ENCODE measurements at places on chromosomes 5 and 9. TPM values are rescaled to one million over a fixed set of nuclear protein-coding genes. Genes with fewer than 3 reads are reported as not detected.

- H3K36me3 ChIP-seq: peaks cover 38% of the 10 kb centered on the region
- H3K4me1 ChIP-seq: no peaks in the 10 kb centered on the region
- H3K27ac ChIP-seq: no peak overlapping the region
- DNase-seq: no peak
Measured at GRCh38 chr5:96904054-96904931, 28.0 kb downstream of the ERAP2 start.

- no peak overlapping the region for H3K4me3 ChIP-seq
- peaks cover 16% of the 10 kb centered on the region for H3K4me1 ChIP-seq
- H3K27ac ChIP-seq: no peak overlapping the region
- H3K36me3 ChIP-seq: no peaks in the 10 kb centered on the region
- H3K27me3 ChIP-seq: no peaks in the 10 kb centered on the region
- DNase-seq: no peak
Measured at GRCh38 chr9:114688379-114688778, 6.4 kb upstream of the TEX48 start.

DNA sequence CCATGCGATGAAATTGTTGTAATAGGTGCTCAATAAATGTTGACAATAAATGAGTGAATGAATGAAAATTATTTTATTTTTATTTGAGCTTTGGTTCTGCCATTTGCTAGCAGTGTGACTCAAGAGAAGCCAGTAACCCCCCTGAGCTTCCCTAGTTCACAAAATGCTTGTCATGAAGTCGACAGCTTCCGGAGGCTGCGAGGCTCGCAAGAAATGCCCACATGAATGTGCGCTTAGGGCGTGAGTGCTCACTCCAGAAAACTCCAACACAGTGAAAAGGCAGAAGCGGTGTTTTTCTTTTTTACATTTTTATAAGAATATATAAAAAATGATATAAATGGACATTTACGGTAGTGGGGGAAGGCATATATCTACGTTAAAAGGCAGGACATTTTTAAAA is 26.5 kb downstream of the CDKN2A start:
- H3K27ac ChIP-seq: no peak overlapping the region
- H3K4me3 ChIP-seq: no peak overlapping the region

DNA sequence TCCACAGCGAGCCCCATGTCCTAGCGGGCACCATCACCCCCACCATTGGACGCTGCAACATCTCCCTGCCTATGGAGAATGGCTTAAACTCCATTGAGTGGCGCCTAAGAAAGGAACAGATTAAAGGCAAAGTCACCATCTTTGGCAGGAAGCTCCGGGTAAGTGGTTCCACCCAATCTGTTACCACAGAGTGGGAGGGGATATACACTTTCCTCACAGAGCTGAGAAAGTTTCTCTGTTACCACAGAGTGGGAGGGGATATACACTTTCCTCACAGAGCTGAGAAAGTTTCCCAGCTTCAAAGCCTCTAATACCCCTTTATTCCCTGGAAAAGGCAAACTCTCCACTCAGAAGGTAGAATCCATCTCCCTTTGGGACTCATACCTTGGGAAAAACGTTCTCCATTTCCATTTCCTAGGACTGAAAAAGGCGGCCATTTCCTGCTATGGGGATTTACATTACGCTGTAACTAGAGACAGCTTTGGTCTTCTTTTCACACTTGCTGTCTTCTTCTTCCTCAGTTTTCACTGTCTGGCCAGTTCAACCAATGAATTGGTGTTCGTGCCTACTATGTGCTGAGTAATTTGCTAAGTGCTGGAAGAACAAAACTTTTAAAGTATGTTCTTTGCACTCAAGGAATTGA is 63.4 kb upstream of the WWC1 start:
- H3K4me1 ChIP-seq: no peaks in the 10 kb centered on the region
- no peaks in the 10 kb centered on the region for H3K27me3 ChIP-seq
- DNase-seq: no peak
- H3K4me3 ChIP-seq: peak overlapping the region; percentile 4
- H3K27ac ChIP-seq: no peak overlapping the region
- H3K36me3 ChIP-seq: no peaks in the 10 kb centered on the region

DNA sequence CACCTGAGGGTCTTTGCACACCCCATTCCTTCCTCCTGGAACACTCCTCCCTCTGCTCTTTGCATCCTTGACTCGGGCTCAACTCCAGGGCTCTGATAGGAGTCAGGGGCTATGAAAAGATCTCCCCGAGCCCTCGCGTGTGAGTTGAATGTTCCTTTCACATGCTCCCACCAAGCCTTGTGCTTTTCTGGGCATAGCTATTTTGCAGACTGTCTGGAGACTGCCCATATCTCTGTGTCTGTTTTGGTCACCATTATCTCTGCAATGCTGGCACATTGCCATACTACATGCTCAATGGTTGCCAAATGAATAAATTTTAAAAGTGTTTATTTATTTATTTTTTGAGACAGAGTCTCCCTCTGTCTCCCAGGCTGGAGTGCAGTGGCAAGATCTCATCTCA is 56.9 kb upstream of the PLPP1 start:
- no peaks in the 10 kb centered on the region for H3K4me1 ChIP-seq
- no peaks in the 10 kb centered on the region for H3K27me3 ChIP-seq
- H3K36me3 ChIP-seq: no peaks in the 10 kb centered on the region
- no peak overlapping the region for H3K4me3 ChIP-seq
- no peak for DNase-seq

GRCh38 chr5:1401536-1402138 is 43.6 kb downstream of the SLC6A3 start:
- H3K4me3 ChIP-seq: no peak overlapping the region
- H3K4me1 ChIP-seq: no peaks in the 10 kb centered on the region
- H3K27me3 ChIP-seq: no peaks in the 10 kb centered on the region
- no peak for DNase-seq
- H3K36me3 ChIP-seq: no peaks in the 10 kb centered on the region

DNA sequence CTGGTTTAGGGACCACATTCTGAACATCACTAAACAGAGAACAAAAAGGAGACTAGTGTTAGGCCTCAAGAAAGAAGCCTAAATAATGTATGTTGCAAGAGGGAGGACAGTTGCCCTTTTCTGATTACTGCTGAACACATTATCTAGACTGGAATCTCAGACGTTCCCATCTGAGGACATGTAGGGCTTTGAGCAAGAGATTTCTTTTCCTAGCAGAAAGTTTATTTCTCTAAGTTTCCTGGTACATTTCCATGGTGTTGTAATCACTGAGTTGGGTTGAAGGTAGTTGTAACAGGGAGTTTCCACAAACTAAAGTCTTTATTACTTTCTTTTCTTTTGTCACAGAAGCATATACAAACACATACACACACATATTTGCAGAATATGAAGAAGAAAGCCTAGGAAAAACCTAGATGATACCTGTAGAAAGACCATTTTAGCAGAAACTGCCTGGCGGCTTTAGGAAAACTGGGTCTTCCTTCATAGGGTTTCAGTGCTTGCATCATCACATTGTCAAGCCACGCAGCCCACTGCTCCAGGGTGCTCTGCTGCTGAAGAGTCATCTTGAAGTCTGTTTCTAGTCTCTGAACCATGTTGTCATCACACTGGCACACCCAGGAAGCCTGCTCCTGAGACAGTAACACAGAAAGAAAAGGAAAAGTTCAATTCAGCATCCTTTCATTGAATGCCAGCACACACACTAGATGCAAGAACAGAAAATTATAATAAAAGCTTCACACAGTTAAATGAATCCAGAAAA is 269.1 kb downstream of the RFX3 start:
- no peak overlapping the region for H3K27ac ChIP-seq
- no peak for DNase-seq
- H3K4me3 ChIP-seq: no peak overlapping the region
- H3K36me3 ChIP-seq: peaks cover 4% of the 10 kb centered on the region

GRCh38 chr5:100562821-100563220 is 27.6 kb downstream of the FAM174A start:
- no peaks in the 10 kb centered on the region for H3K27me3 ChIP-seq
- H3K4me1 ChIP-seq: no peaks in the 10 kb centered on the region
- no peaks in the 10 kb centered on the region for H3K36me3 ChIP-seq
- no peak overlapping the region for H3K27ac ChIP-seq
- no peak for DNase-seq

GRCh38 chr9:103977163-103977562 is 116.9 kb upstream of the SMC2 start:
- H3K4me1 ChIP-seq: no peaks in the 10 kb centered on the region
- no peak for DNase-seq
- H3K36me3 ChIP-seq: no peaks in the 10 kb centered on the region
- no peaks in the 10 kb centered on the region for H3K27me3 ChIP-seq
- H3K27ac ChIP-seq: no peak overlapping the region

DNA sequence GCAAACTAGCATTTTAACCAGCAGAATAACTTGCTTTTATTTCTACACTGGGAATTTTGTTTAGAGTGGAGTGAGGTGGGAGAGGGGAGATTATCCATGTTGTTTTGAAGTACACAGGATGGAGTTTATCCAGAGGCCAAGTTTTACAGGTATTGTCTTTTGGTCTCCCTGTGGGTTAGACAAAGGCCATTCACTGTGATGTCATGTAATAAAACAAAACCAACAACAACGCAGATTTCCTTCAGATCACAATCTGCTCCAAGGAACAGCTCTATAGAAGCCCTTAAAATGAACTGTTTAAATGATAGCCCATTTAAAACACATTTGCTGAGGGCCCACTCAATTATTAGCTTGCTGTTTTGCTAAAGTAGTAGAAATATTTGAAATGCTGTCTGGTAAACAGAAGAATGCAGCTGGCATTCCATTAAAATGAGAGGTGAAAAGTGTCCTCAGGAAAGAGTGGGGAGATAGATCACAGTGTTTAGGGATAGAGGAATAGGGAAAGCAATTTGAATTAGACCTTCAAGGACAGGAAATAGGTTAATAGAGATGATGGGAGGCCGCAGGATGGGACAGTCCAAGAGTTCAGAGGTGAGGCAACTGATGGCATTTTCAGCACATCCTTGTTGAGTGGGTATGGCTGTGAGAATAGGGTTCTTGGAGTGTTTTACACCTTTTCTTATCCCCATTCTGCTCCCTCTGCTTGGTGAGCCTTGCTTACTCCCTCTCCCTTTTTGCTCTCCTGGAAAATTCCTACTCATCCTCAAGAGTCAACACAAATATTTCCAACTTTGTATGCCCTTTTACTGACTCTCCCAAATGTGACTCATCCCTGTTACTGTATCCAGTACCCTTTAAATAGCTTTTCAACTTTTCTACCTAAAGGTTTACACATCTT is 140.1 kb upstream of the NR3C1 start:
- no peak for DNase-seq
- no peak overlapping the region for H3K27ac ChIP-seq
- no peaks in the 10 kb centered on the region for H3K4me1 ChIP-seq

GRCh38 chr5:775961-776861 is 8.3 kb downstream of the ZDHHC11B start:
- DNase-seq: no peak
- no peaks in the 10 kb centered on the region for H3K4me1 ChIP-seq
- H3K36me3 ChIP-seq: no peaks in the 10 kb centered on the region
- H3K4me3 ChIP-seq: no peak overlapping the region
- no peaks in the 10 kb centered on the region for H3K27me3 ChIP-seq

GRCh38 chr5:68418201-68418600 is 202.6 kb downstream of the PIK3R1 start:
- no peaks in the 10 kb centered on the region for H3K36me3 ChIP-seq
- no peak overlapping the region for H3K27ac ChIP-seq
- peaks cover 8% of the 10 kb centered on the region for H3K4me1 ChIP-seq
- no peak overlapping the region for H3K4me3 ChIP-seq
- no peaks in the 10 kb centered on the region for H3K27me3 ChIP-seq
- DNase-seq: no peak

DNA sequence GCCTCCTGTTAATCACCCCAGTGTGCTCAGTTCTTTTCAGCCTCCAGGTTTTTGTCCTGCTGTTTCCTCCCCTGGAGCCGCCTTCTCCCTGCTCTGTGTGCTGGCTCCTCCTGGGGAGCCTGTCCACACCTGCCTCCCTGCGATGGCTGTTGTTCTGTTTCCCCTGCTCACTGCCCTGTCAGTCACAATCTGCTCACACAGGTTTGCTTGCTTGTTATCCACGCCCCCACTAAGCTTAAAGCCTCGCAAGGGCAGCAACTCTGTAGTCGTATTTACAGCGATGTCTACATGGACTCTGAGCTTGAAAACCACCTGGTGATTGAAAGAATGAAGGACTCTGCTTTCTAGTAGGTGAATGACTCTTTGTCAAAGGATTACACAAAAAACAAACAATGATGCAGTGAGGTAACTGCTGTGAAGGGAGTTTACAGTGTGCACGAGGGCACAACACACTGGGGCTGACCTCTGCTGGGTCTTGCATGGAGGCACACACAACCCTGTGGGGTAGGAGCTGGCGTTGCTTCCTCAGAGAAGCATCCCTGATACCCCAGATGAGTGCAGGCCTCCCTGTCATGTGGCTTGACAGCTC is 39.6 kb upstream of the TEX48 start:
- peaks cover 30% of the 10 kb centered on the region for H3K4me1 ChIP-seq
- no peaks in the 10 kb centered on the region for H3K27me3 ChIP-seq
- no peak for DNase-seq
- no peak overlapping the region for H3K4me3 ChIP-seq

GRCh38 chr5:148792744-148793143 is 33.7 kb upstream of the ADRB2 start:
- no peaks in the 10 kb centered on the region for H3K36me3 ChIP-seq
- no peaks in the 10 kb centered on the region for H3K4me1 ChIP-seq
- no peak for DNase-seq
- H3K27me3 ChIP-seq: no peaks in the 10 kb centered on the region
- H3K27ac ChIP-seq: no peak overlapping the region
- H3K4me3 ChIP-seq: no peak overlapping the region

DNA sequence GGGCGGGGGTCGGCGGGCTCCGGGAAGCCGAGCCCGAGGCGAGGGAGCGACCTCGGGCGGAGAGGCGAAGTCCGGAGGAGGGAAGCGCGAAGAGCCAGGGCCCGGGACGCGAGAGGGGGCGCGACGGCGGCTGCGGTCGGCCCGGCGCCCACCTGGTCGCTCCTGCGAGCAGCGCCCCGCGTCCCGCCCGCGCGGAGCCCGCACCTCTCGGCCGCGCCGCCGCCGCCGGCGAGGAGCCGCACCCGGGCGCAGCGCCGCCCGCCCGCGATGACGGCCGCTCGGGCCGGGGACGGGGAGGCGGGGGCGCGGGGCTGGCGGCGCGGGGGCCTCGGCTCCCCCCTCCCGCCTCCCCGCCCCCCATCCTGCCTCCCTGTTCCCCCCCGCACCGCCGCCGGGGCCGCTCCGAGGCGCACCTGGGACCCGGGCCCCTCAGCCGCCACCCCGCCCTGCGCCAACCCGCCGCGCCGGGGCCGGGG is 2.6 kb downstream of the NR5A1 start:
- no peaks in the 10 kb centered on the region for H3K36me3 ChIP-seq
- no peak for DNase-seq
- no peak overlapping the region for H3K4me3 ChIP-seq
- peaks cover 14% of the 10 kb centered on the region for H3K27me3 ChIP-seq

DNA sequence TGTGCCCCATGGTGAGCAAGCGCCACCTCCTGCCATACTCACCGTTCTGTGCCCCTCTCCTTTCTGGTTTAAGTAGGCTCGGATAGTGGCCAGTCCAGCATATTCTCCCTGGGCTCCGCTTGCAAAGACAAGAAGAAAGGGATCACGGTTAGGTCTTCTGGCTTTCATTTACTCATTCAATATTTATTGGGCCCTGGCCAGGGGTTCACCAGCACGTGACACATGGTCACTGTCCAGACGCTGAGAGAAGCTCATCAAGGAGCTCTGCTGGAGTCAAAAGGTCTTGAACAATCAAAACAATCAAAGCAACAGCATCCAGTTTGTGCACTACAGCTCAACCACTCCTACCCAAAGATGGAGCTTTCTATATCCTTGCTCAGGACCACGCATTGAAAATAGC is 80.2 kb downstream of the GLDC start:
- H3K27me3 ChIP-seq: no peaks in the 10 kb centered on the region
- no peak overlapping the region for H3K27ac ChIP-seq
- H3K4me3 ChIP-seq: no peak overlapping the region
- DNase-seq: no peak

TLR4 gene
- 0.48 TPM for total RNA-seq

ACOT12 gene
- total RNA-seq: not detected

FST gene
- total RNA-seq: not detected

SIMC1 gene
- 20.5 TPM for total RNA-seq

SPATA31C1 gene
- total RNA-seq: not detected

SPINK6 gene
- not detected for total RNA-seq

IFNW1 gene
- total RNA-seq: not detected

STK10 gene
- total RNA-seq: 113 TPM
